ENCODE measurements at places on chromosomes 7 and 10.

- no peak for DNase-seq
Observed at GRCh38 chr10:22959292-22959691, 31.4 kb downstream of the ARMC3 start.

DNA sequence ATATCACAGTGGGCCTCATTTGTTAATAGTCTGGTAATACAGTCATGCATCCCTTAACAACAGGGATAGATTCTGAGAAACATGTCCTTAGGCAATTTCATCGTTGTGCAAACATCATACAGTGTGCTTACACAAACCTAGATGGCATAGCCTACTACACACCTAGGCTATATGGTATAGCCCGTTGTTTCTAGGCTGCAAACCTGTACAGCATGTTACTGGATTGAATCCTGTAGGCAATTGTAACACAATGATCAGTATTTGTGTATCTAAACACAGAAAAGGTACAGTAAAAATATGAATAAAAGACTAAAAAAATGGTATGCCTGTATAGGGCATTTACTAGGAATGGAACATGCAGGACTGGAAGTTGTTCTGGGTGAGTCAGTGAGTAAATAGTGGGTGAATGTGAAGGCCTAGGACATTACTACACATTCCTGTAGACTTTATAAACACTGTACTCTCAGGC is 12.0 kb upstream of the RHOBTB1 start:
- no peak for DNase-seq

GRCh38 chr10:130360826-130361311 is 224.7 kb downstream of the GLRX3 start:
- DNase-seq = no peak

- no peak for DNase-seq
Observed at GRCh38 chr10:17062493-17062892, 67.1 kb downstream of the CUBN start.

DNA sequence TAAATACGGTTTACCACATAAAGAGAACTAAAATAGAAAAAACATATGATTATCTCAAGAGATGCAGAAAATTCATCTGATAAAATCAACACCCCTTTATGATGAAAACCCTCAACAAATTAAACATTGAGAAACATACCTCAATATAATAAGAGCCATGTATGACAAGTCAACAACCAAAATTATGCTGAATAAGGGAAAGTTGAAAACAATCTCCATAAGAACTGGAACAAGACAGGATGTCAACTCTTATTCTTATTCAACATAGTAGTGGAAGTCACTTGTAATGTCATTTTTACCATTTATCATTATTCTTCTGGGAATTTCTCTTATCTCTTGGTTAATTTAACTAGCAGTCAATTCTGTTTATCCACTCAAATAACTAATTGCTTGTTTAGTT is 79.0 kb downstream of the PCDH15 start:
- DNase-seq = no peak

All from hematopoietic multipotent progenitor cell treated with erythropoietin and hydrocortisone succinate and interleukin-3 and kit ligand, for 17 days (in vitro differentiated cells).